ENCODE measurements at places on chromosomes 5 and 9.

DNA sequence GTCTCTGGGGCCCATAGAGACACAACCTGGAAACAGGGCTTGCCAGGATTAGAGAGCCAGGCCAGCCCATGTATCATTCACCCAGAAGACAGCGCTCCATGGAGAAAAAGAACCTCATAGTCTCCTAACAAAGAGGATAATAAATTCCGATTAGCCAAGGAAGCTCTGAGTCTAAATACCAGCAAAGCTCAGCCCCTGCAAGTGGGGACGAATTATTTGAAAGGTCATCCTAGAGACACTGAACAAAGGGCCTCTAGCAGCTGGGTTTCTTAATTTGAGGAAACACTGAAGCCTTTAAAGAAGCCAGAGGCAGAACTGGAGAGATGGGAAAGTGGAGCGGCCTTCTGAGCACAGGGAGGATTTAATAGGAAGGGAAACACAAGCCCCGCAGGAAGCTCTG lies 287.1 kb upstream of the ZNF462 start:
- DNase-seq: no peak

- DNase-seq: no peak
Measured at GRCh38 chr5:87127956-87128687, 139.6 kb upstream of the RASA1 start.

DNA sequence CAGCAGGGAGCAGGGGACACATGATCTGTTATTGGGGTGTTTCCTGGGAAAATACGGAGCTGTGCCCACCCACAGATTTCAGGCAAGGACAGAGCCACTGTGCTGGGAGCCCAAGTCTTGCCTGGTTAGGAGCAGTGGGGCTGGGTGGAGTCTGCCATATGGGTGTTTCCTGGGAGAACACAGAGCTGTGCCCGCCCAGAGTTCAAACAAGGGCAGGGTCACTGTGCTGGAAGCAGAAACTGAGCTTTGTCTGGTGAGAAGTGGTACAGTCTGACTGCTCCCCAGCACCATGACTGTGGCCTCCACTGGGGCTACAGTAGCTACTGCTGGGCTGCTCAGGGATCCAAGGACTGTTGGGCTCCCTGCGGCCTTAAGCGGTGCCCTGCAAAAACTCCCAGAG lies 135.5 kb downstream of the MCTP1 start:
- no peak for DNase-seq

- DNase-seq: no peak
Measured at GRCh38 chr9:77980622-77981021, 51.0 kb downstream of the GNAQ start.

DNA sequence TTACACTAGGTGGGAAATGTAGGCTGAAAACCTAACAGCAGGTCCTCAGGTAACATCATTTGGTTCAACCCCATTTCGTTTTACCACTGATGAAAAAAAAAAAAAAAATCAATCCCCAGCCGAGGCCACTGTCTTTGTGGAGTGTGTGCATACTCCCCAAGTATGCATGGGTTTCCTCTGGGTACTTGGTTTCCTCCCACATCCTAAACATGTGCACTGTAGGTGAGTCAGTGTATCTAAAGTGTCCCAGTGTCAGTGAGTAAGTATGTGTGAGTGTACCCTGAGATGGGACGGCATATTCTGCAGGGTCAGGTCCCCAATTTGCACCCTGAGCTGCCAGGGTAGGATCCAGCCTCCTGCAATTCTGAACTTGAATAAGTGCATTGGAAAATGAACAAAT lies 966.5 kb upstream of the DMAC1 start:
- no peak for DNase-seq

DNA sequence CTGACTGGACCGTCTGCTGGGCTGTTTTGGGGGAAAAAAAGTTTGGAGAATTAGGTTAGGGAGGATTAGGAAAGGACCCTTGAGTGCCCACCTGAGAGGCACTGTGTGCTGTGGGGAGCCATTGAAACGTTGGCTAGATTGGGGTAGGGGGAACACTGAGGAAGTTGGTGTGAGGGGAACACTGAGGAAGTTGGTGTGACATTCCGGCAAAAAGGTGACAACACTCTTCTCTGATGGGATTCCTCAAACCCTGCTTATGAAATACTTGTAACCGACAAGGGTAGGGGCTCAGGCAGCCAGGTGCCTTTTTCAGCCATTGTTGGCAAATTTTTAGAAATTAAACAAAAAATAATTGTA lies 1.0 kb downstream of the CYSTM1 start:
- DNase-seq: no peak

- DNase-seq: no peak
Measured at GRCh38 chr9:125508249-125508648, 198.8 kb downstream of the MAPKAP1 start.

GRCh38 chr9:116179568-116179967 lies 26.0 kb downstream of the PAPPA start:
- DNase-seq: no peak

GRCh38 chr9:6415266-6415665 lies 2.3 kb downstream of the UHRF2 start:
- DNase-seq: no peak

- no peak for DNase-seq
Measured at GRCh38 chr5:34035756-34036155, 7.3 kb downstream of the C1QTNF3 start.

DNA sequence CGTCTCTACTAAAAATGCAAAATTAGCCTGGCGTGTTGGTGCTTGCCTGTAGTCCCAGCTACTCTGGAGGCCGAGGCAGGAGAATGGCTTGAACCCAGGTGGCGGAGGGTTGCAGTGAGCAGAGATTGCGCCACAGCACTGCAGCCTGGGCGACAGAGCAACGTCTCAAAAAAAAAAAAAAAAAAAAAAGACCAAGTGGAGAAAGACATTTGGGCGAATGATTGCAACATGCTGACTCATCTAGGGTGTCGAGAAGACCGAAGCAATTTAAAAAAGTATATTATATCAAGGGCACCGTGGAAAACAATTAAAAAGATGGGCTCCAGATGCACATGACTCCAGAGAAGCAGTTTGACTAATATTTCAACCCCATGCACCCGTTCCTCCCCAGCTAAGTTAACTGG lies 9.2 kb downstream of the KLF4 start:
- no peak for DNase-seq
